ENCODE measurements at places on chromosomes 13 and 19. TPM values are rescaled to one million over a fixed set of nuclear protein-coding genes. Genes with fewer than 3 reads are reported as not detected.

DNA sequence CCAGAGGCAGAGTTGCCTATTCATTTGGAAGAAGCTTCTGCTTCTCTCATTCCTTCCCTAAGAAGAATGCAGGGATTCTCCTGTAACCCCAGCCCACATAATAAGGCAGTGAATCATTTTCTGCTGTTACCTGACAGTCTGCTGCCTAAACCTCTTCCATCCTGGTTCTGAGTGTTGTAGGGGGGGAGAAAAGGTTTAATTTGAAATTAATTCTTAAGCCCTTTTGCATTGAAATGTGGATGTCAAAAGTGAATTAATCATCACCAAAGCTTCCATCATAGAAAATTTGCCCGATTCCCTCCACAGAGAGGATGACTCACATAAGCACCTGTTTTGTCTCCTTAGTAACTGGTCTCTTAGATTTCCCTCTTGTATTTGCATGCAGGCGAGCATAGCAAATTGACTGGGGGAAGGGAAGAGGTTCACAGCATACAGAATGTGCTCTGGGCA, 146.7 kb upstream of the FNDC3A start:
- DNase-seq: no peak

DNA sequence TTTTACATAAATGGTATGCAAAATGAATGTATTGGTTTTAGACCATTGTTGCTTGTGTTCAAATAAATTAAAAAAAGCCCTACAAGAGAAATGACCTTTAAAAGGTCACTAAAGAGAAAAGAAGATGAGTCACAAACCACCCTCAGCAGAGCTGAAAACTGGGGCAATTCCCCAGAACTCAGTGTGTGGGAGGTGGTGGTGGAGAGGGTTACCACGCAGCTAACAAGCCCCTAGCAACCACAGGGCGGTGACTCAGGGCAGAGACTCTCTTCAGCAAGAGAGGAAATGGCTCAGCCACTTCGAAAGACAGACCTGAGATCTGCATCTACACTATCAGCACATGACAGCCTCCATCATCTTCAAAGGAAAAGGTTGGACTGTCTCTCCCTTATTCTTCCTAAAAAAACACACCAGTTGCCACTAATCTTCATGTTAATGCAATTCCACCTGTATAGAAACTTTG, 29.4 kb upstream of the NDFIP2 start:
- no peak for DNase-seq

GRCh38 chr19:5321851-5322681, 18.5 kb downstream of the PTPRS start:
- no peak for DNase-seq

- peak; percentile 90 for DNase-seq
These were observed 2.1 kb downstream of the CILP2 start for GRCh38 chr19:19540064-19540714.

DNA sequence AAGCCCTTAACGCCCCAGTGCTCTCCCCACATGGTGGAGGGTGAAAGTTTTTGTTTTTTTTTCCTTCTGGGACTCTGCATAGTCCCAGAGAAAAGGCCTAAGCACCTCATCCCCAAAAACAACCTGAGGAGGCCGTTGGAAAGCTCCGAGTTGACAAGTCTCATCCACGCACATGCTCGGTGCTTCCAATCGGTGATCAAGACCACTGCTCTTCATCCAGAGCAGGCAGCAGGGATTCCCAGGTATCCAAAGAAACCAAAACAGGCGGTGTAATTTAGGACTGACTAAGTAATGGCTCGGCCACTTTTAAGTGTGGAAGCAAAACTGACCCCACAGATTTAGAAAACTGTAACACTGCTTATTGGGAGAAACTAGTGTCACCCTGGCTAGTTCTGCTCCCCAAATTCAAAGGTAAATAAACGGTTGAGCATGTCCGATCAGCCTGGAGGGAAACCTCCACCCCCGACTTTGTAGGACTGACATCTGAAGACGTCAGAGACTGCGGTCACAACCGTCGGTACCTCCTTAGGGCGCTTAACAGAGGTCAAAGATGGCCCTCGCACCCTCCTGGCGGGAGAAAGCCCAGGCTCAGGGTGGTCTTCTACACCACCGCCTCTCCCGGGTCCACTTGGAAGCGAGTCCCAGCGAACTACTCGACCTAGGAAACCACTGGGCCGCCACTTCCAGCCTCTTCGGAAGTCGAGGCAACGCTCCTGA, 997 bp upstream of the ZNF446 start:
- no peak for DNase-seq

DNA sequence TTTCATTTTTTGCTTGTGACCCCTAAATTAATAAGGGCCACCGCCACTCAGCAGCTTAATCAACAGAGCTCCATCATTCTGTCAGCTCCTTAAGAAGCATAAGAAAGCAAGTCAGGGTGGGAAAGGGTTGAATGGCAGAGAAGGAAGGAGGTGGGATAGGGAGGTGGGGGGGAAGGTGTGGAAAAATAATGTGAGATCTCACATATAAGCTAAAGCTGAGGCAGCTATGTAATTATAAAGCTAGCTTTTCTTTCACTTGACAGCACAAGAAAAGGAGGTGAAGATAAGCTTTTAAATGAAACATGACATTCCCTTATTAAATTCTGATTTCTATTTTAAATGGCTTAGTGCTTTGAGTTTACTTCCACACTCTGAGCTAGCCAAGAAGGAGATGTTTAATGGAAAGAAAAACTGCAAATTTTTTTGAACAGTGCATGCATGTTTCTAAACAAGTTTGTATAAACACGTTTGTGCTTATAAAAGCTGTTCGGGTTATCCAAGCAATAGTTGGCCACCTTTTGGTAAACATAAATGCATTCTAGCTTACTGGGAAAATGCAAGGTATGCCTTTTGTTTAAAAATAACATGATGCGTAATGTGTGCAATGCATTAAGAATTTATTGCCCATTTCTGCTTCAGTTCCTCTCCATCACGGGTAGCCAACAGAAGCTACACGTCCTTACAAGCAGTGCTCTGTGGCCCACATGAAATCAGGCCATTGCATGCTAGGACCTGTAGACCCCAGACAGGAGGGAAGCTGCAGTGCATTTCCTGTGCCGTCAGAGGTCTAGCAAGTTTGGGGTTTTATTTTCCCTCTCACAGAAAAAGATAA, 96.2 kb downstream of the LHFPL6 start:
- DNase-seq: no peak

- no peak for DNase-seq
These were observed 22.8 kb downstream of the ERICH6B start for GRCh38 chr13:45592758-45593157.

LCP1 gene
- total RNA-seq: 35.0 TPM

GRCh38 chr19:48330012-48330681, 4.8 kb downstream of the EMP3 start:
- peak; percentile 95 for DNase-seq

ZNF584 gene
- total RNA-seq: 22.8 TPM
